ENCODE measurements at places on chromosomes 4 and X. TPM values are rescaled to one million over a fixed set of nuclear protein-coding genes. Genes with fewer than 3 reads are reported as not detected.

DNA sequence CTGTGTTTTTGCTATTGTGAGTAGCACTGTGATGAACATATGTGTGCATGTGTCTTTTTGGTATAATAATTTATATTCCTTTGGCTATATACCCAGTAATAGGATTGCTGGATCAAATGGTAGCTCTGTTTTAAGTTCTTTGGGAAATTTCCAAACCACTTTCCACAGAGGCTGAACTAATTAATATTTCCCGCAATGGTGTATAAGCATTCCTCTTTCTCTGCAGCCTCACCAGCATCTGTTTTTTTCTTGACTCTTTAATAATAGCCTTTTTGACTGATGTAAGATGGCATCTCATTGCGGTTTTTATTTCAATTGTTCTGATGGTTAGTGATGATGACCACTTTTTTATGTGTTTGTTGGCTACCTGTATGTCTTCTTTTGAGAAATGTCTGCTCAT, 247.7 kb upstream of the NDST3 start:
- no peak for DNase-seq

- no peak for DNase-seq
Measured at GRCh38 chr4:153151535-153152455, 52.4 kb upstream of the TRIM2 start.

The L1CAM gene
- 86.4 TPM for total RNA-seq

DNA sequence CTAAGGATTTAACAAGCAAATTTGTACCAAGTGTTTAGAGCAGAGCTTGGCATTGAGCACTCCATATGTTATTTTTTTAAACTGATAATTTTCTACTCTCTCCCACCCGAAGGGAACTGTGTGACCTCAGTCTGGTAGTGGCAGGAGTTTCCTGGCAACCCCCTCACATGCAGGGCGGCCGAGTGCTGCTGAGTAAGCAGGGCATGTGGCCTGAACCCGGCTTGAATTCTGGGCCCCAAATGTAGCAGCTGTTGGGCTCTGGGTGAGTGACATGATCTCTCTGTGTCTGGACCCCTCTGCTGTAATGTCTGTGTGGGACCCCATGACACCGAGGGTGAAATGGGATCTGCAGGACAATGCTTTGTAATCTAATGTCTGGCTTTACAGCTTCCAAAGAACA, 13.6 kb upstream of the C4orf50 start:
- DNase-seq = no peak

The ABCG2 gene
- 0.21 TPM for total RNA-seq

DNA sequence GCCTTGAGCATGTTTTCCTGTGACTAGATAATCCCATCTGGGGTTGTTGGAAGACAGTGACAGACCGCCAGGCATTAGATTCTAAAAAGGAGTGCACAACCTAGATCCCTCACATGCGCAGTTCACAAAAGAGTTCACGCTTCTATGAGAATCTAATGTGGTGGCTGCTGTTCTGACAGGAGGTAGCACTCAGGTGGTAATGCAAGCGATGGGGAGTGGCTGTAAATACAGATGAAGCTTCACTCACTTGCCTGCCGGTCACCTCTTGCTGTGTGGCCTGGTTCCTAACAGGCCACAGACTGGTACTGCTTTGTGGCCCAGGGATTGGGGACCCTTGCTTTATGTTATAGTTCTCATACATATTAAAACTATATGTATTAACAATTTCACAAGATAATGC, 81.9 kb upstream of the TMLHE start:
- no peak for DNase-seq

The SPON2 gene
- total RNA-seq = 48.1 TPM

DNA sequence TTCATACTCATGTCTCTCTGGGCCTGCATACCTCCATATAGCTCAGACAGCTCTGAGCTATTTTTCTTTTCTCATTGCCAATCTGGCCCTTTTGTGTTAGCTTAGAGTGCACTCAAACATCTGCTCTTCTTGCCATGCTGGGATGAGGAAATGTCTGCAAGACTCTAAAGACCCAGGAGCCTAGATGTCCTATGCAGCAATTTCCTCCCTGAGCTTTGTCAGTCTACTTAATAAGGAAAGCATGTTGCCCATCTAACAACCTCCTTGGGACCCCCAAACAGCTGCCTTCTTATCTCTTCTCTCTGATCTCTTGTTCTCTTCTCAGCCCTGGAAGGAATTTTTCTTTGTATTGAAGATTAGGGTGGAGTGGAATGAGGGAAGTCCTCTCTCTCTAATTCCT, 69.2 kb downstream of the UCHL1 start:
- no peak for DNase-seq

DNA sequence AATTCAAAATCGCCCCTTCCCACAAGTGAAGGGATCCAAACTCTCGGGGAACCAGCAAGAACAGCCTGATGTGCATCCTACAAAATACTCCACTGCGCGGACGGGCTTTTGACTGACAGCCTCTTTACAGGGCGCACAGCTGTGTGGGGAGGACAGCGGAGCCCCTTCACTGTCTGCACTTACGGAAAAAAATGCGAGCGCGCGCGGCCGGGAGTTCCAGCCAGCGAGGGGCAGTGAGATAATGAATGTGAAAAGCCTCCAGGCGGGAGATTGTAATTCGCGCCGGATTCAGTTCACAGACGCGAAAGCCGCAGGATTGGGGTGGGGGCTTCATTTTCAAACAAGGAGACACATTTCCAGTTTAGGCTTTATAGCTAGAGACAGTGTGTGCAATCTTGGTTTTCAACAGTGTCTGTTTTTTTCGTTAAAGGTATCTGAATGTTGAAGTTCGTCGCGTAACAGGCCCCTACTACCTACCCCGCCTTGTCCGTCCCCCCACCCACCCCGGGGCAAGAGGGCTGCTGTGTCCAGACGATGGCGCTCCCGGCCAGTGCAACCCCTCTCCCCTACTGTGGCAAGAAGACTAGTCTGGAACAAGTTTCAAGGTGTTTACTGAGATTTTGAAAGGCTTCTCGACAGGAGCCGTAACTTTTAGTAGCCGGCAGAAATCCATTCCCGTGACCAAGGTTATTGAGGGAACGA, 1.7 kb upstream of the GPR50 start:
- DNase-seq = no peak

The SLC30A9 gene
- total RNA-seq = 67.5 TPM

The CHRDL1 gene
- 0.70 TPM for total RNA-seq

- DNase-seq = peak; percentile 94
Measured at GRCh38 chrX:115344885-115345614, 55.5 kb downstream of the LUZP4 start.

The CYTL1 gene
- total RNA-seq = not detected

The KDM6A gene
- total RNA-seq = 8.5 TPM
